ENCODE measurements at places on chromosomes 4 and X.
A peak's percentile ranks its signal among the peaks of the same experiment; 100 is the strongest.

DNA sequence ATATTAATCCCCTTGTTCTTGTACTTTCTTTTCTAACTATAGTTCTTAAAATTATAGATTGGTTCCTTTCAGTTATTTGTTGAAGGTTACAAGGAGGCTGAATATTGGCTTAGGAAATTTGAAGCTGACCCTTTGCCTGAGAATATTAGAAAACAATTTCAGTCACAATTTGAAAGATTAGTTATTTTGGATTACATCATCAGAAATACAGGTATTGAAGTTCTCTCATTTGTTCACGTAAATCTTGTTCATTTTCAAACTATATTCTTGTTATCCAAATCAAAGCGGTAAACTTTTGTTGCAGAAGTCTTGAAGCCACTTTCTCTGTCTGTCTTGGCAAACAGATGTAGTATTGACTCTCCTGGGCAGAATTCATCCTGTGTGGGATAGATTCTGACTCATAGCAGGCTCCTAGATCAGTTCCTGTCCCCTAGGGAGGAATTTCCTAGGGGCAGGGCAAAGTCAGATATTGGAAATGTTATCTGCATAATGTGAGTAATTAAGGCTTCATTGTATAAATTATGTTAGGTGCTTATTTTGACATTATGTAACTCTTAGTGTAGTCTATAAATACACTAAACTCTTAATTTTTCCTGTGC lies 25.2 kb downstream of the PI4K2B start:
- DNase-seq: peak; percentile 17

GRCh38 chr4:176971576-176972115 lies 178.9 kb upstream of the VEGFC start:
- no peak for DNase-seq

DNA sequence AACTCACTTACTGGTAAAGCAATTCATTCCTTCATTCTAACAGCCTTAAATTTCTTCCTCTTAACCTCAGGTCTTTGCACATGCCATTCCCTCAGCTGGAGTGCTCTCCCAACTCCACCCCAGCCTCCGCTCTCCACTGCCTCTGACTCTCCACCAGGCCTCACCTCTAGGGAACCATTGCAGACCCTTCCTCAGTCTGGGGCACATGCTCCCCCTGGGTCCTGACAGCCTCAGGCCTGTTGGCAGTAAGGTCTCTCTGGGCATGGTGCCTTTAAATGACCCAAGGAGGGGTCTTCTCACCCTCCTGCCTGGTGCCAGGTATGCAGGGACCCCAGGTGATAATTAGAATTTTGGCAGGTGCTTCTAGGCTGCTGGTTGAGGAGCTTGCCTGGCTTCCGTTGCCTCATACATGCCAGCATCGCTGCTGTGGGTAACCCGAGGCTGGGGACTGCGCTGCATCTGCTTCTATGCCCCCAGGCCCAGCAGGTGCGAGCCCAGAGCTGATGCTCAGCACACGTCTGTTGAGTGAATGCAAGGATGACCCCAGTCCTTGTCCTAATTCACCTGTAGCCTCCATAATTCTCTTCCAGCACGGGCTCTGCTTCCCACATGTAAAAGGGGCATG lies 27.5 kb upstream of the GPR78 start:
- no peak for DNase-seq

- no peak for DNase-seq
Observed at GRCh38 chr4:105107095-105107856, 39.4 kb upstream of the TET2 start.

DNA sequence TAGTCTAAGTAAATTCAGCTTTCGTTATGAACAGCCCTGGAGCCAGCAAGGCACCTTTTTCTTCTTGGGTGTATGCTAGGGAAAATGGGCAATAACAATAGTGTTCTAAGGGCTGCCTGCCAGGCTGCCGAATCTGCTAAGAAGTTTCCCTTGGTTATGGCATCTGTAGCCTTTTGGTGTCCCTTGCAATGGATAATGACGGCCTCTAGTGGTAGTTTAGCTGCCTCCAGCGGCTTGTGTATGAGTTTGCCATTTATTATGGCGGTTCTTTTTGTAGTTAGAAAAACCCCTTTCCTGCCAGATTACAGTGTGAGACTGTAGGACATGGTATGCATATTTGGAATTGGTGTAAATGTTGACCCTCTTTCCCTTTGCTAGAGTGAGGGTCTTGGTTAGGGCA lies 78.9 kb upstream of the SPIN4 start:
- DNase-seq: no peak

Measured in skeletal muscle cell (primary cell).